ENCODE measurements at places on chromosomes 4 and X.

DNA sequence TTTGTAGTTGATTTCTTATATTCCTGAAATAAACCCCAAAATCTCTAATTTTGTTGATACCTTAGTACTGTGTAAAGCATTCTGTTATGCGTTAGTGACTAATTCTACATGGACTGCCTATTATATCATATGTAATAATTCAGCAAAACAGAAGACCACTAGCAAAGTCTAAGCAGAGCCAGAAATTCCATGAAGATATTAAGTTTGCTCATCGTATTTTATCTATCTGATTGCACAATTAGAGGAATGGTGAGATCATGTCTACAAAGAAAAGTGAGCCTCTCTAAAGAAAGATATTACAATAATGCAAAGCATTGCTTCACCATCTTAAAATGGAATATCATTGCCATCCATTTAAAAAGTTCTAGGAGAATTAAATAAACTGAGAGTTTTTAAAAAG lies 374.6 kb upstream of the SLC7A11 start:
- no peak for DNase-seq

GRCh38 chr4:15104825-15105224 lies 102.5 kb downstream of the CPEB2 start:
- DNase-seq, result no peak

GRCh38 chr4:17785858-17786257 lies 4.4 kb upstream of the FAM184B start:
- no peak for DNase-seq

- no peak for DNase-seq
These were observed 35.3 kb downstream of the LGI2 start for GRCh38 chr4:24995346-24995919.

- DNase-seq, result no peak
These were observed 11.3 kb upstream of the AREG start for GRCh38 chr4:74433541-74434172.

GRCh38 chrX:148441387-148441786 lies 59.0 kb upstream of the AFF2 start:
- no peak for DNase-seq

DNA sequence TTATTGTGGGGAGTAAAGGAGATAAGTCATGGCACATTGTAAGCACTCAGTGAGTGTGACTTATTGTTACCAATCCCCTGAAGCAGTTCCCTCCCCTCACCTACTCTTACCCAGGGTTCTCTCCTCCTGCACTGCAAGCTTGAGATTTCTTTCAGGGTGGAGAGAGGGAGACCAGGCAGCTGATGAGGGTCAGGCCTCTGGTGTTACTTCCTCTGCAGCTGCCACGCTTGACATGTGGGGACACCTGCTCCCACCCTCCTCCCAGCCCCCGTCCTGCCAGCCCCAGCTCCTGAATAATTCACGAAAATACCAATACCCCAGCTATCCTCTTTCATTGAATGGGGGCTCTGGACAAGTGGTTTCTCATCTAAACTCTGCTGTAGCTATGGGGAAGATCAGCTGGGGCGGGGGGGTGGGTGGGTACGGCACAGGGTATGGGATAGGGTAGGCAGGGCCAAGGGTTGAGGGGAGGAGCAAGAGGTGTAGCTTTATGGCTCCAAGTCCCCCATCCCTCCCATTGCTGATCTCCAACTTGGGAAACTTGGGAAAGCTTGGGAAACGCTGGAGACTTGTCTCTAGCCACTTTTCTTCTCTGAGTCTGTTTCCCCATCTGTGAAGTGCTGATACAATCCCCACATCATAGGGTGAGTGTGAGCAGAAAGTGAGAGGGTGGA lies 148.5 kb upstream of the PJA1 start:
- no peak for DNase-seq

- DNase-seq, result no peak
These were observed 16.1 kb downstream of the BST1 start for GRCh38 chr4:15718959-15719358.

DNA sequence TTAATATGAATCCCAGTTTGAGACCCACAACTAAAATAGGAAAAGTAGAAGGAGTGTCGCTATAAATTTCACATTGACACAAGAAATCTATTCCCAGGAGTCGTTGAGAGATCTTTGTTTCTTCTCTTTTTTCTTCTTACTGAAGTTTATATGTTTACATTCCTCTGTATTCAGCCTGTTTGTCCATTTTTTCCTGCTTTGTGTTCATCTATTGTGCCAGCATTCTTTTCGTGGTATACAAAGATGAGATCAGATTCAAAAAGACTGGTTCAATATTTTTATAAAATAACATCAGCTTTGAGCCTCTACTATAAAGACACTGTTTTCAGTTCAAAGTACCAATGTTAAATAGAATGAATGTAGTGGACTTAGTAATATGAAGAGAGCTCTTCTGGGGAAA lies 95.4 kb upstream of the MYOZ2 start:
- no peak for DNase-seq

DNA sequence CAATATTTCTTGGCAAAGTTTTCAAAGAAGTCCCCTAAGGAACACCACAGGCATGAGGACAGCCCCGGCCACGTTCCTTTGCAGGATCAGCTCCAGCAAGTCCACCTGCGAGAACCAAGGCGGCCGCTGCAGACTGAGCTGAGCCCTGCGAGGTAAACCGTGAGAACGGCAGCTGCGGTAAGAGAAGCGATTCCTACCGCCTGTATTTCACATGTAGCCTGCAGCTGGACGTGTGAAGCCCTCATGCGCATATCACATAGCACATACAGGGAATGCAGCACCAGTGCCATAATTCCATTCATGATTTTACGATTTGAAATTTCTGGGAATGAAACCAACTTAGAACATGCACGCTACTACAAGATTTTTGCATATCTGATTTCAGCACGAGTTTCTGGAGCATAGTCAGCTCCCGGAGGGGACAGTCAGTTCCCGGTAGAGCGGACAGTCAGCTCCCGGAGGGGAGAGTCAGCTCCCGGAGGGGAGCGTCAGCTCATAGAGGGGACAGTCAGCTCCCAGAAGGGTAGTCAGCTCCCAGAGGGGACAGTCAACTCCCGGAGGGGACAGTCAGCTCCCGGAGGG lies 41.7 kb downstream of the FGFRL1 start:
- DNase-seq, result no peak

DNA sequence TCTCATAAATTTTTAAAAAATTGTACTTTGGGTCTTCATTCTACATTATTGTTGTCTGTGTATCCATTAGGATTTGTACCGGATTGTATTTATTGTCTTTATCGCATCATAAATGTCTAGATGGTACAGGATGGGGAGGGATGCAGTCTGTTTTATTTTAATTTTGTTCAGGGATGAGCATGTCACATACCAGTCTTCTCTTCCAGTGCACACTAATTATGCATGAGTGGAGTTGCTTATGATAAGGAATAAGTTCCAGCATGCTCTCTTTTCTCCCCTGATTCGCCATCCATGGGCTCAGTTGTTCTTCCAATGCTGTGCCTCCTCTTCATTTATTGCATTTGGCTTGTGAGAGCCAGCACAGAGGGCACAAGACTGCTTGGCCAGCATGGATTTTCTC lies 54.3 kb downstream of the PPEF1 start:
- DNase-seq, result no peak

DNA sequence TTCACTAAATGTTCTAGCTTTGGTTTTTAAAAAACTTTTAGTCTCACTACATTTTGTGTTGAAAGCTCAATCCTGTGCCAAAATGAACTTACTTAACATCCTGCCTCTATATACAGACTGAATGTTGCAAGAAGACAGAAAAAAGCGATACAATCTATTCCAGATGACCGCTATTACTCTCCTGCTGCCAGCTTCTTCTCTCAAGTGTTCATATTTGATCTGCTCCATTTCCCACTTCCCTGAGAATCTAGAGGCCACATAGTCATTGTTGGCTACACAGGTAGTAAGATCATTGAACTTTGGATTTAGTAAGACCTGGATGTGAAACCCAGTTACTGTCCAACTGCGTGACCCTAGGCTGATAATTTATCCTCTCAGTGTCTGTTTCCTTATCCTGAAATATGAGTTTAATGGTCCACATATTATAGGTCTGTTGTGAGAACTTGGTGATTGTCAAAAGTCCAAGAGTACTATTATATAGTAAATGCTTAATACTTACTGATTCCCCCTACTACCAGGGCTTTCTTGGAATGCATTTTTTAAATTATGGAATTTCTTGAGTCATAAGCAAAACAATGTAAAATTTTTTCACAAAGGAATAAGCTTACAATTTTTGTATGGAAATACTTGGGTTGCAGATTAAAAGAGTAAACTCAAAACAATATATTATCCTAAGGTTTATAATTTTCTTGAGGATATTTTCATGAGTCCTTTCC lies 976.8 kb upstream of the ADGRL3 start:
- DNase-seq, result no peak

GRCh38 chrX:77446908-77447652 lies at the start of gene FGF16:
Gene FGF16, plus strand, starts transcription at chrX:77447389. Its CDS starts 286 bp downstream, at chrX:77447675.
- peak; percentile 1 for DNase-seq

- DNase-seq, result no peak
These were observed 36.8 kb downstream of the NSD2 start for GRCh38 chr4:1907848-1908525.

DNA sequence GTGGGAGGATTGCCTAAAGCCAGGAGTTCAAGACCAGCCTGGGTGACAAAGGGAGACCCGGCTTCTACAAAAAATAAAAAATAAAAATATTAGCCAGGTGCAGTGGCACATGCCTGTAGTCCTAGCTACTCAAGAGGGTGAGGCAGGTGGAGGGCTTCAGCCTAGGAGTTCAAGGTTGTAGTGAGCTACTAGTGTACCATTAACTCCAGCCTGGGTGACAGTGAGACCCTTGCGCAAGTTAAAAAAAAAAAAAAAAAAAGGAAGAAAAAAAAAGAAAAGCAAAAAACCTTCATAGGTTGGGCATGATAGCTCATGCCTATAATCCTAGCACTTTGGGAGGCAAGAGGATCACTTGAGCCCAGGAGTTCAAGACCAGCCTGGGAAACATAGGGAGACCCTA lies 5.8 kb downstream of the SCLT1 start:
- DNase-seq, result no peak

DNA sequence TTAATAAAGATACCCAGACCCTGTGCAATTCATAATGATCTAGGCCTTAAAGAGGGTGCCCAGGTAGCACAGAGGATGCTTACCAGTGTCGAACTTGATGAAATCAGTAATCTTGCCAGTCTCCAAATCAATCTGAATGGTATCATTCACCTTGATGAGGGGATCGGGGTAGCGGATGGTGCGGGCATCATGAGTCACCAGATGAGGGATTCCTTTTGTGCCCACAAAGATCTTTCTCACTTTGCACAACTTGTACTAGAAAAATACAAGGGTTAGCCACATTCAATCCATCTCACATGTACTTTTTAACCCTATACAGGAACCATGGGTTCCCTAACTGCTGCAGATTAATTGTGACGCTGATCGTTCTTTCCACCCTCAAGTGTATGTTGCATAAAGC lies 3.3 kb downstream of the RPS4X start:
- no peak for DNase-seq

DNA sequence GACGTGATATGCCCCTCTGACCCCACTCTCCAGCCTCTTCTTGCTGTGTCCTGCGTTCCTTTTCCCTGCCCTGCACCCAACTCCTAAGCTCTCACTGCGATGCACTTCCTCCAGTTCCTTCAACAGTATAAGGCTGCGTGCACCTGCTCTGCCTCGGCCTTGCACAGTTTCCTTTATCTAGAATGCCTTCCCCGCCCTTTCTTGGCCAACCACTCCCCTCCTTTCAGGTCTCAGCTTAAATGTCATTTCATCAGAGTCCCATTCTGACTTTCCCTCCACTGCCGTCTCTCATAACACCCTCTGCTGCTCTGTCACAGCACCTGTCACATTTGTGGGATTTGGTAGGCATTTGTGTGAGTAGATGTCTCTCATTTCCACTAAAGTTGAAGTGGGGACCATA lies 58.4 kb upstream of the NEIL3 start:
- no peak for DNase-seq

DNA sequence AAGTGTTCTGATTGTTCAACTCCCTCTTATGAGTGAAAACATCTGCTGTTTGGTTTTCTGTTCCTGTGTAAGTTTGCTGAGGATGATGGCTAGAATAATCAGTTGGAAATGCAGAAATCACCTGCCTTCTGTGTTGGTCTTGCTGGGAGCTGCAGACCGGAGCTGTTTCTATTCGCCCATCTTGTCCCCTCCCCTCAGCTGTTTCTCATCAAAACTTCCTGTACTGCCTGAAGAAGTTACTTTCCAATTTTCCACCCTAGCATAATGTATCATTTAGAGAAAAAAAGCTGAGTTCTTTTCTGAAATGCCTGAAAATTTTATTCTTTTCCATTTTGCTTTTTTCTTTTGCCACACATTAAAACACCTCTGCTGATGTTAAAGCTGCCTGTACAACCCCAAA lies 167.6 kb downstream of the TEX13A start:
- DNase-seq, result no peak

DNA sequence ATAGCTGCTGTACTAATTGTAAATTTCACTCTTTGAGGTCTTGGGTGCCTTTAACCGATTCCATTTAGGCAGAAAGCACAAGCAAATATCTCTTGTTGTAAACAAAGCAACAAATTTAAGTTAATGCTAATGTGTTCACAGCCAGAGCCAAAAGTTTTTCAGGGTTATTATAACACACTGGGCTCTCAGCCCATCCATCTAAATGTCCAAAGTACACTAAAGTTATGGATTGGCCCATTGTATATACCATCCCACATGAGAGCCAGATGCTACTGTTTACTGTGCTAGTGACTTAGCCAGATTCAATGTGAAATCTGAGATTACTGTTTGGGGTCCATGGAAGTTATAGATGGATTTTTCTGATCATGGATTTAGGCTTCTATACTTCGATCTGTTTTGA lies 186.7 kb downstream of the LARP7 start:
- no peak for DNase-seq

- DNase-seq, result no peak
These were observed 689 bp upstream of the NHSL2 start for GRCh38 chrX:71909956-71910355.

DNA sequence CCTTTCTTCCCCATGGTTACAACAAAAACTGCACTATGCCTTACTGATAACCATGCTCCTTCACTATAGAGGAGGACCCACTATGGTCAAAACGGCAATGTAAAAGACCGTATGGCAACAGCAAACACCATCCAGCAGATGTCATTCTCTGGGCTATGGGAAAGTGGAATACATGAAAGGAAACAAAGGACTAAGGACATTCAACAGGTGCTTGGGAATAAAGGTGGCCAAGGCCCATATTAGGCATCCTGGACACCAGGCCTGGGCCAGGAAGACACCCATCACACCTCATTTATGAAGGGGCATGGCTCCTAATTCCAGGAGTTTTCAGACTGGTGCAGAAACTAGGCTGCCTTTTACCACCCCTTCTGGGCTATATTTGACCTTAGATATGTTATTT lies 268.4 kb downstream of the PPP3CA start:
- no peak for DNase-seq

- no peak for DNase-seq
These were observed 55.0 kb upstream of the BMP2K start for GRCh38 chr4:78720994-78721677.
